ENCODE measurements at places on chromosomes 4 and X.

- no peak for DNase-seq
These were observed 182.2 kb downstream of the PPARGC1A start for GRCh38 chr4:23707652-23708026.

GRCh38 chr4:6277139-6277802 is 7.6 kb downstream of the WFS1 start:
- DNase-seq, result no peak

GRCh38 chr4:140604544-140604943 is 35.8 kb upstream of the UCP1 start:
- DNase-seq, result no peak

DNA sequence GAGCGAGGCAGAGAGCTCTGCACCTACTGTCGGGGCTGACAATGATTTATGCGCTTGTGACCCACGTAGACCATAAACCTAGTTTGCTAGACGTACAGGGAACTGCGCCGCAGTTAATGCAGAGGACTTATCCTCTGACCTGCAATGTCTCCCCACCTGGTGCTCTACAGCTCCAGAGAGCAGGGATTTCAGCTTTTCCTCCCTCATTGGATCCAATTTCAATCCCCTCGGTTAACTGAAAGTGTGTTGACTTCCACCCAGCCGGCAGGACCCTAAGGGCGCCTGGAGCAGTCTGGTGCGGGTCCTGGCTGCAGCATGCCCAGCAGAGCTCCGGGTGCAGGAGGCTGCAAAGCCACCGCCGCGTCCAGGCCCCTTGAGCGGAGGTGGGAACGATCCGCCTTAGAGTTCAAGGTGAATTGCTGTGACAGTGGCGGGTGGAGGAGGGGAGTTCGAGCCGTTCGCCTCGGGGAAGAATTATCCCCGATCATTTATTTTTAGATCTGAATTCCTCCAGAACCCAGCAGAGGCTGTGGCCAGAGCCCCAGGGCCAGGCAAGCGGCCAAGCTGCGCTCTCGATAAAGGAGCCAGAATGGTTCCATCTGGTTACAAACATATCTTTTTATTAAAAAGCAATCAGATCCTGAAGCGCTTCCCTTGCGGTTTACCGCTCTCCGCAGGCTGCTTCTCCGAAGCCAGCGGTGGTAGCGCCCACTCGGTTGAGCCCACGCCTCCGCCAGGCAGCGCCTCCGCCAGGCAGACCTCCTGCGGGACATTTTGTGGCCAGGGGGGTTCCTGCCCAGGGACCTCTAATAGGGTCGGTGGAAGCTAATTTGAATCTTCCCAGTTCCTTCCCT is 66.0 kb downstream of the FBXO8 start:
- DNase-seq, result no peak

GRCh38 chr4:57119054-57119651 is 9.0 kb upstream of the IGFBP7 start:
- no peak for DNase-seq

GRCh38 chrX:10045327-10046000 is 78.3 kb downstream of the CLDN34 start:
- no peak for DNase-seq

All from NCI-H1105 (cell line).